Naive thymus-derived CD8-positive, alpha-beta T cell (primary cell): ENCODE measurements at places on chromosomes 5 and 9. TPM values are rescaled to one million over a fixed set of nuclear protein-coding genes. Genes with fewer than 3 reads are reported as not detected.

DNA sequence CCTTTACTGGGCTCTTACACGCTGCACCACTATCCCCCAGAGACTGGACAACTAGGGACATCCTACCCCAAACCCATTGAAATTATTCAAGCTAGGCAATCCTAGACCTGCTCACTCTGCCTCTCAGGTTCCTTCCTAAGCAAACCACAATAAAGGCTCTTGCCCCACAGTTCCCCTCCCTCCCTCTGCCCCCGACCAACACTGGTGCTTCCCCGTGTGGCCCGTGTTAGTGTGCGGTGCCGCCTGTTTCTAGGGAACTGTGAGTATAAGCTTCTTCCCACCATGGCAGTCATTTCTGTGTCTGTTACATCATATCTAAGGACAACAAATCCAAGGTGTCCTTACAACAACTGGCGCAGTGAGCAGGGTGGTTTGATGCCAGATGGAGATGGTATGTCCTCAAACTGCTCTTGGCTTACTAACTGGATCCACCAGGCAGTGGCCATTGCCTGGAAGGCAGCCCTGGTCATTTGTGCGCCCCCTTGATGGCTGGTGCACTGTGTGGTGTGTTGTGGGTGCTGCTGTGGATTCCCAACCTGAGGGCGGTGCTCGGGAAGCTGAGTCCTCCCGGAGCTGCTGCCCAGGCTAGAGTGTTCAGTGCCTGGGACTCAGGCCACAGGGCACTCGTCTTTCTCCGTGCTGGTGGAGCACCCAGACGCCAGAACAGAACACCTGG, 8.4 kb upstream of the MXD3 start:
- no peak for DNase-seq
- H3K36me3 ChIP-seq, result peaks cover 7% of the 10 kb centered on the region
- peaks cover 14% of the 10 kb centered on the region for H3K4me1 ChIP-seq
- H3K27ac ChIP-seq, result peak overlapping the region; percentile 52

GRCh38 chr9:91196103-91196950, 165.4 kb downstream of the AUH start:
- H3K36me3 ChIP-seq, result peaks cover 15% of the 10 kb centered on the region
- H3K4me1 ChIP-seq, result peaks cover 15% of the 10 kb centered on the region
- H3K27me3 ChIP-seq, result no peaks in the 10 kb centered on the region
- H3K27ac ChIP-seq, result no peak overlapping the region
- no peak overlapping the region for H3K4me3 ChIP-seq

DNA sequence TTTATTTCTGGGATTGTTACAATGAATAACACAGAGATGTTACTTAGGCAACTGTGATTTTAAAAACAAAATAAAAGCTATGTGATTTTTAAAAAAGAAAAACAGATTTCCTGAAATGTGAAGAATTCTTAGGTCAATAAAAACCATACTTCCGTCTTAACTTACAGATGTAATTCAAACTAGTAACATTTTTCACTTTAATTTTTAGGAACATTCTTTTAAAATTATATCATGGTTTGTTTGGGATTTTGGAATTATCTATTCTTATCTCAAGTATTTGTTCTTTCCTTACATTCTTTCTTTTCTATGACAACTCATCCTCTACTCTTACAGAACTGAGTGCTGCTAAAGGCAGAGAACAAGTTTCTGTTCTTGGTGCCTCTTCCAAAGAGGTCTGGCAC, 159.5 kb downstream of the RAPGEF6 start:
- H3K27ac ChIP-seq, result no peak overlapping the region
- H3K36me3 ChIP-seq, result peaks cover 29% of the 10 kb centered on the region
- no peaks in the 10 kb centered on the region for H3K27me3 ChIP-seq
- H3K4me1 ChIP-seq, result peaks cover 22% of the 10 kb centered on the region

DNA sequence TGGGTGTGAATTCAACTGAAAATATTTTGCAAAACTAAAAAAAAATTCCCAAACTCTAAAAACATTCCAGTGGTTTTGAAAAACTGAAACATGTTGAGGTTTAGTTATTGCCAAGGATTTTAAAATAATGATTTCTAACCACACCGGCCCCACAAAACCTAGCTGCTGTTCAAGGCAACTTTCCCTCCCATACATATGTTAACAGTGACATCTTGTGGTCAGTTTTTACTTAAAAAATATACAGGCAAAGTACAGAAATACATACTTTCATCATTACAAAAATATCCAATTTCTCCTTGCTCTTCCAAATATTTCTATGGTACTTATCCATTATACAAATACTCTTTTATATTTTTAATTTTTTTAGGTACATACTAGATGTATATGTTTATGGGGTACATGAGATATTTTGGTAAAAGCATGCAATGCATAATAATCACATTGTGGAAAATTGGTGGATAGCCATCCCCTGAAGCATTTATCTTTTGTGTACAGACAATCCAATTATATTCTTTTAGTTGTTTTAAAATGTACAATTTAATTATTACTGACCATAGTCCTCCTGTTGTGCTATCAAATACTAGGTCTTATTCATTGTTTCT, 34.4 kb upstream of the MRPS30 start:
- no peaks in the 10 kb centered on the region for H3K36me3 ChIP-seq
- no peak overlapping the region for H3K27ac ChIP-seq
- no peaks in the 10 kb centered on the region for H3K4me1 ChIP-seq
- peaks cover 10% of the 10 kb centered on the region for H3K27me3 ChIP-seq
- no peak for DNase-seq
- no peak overlapping the region for H3K4me3 ChIP-seq

GRCh38 chr9:116157436-116158138, 4.0 kb downstream of the PAPPA start:
- DNase-seq, result no peak
- peaks cover 83% of the 10 kb centered on the region for H3K27me3 ChIP-seq
- H3K4me3 ChIP-seq, result no peak overlapping the region

DNA sequence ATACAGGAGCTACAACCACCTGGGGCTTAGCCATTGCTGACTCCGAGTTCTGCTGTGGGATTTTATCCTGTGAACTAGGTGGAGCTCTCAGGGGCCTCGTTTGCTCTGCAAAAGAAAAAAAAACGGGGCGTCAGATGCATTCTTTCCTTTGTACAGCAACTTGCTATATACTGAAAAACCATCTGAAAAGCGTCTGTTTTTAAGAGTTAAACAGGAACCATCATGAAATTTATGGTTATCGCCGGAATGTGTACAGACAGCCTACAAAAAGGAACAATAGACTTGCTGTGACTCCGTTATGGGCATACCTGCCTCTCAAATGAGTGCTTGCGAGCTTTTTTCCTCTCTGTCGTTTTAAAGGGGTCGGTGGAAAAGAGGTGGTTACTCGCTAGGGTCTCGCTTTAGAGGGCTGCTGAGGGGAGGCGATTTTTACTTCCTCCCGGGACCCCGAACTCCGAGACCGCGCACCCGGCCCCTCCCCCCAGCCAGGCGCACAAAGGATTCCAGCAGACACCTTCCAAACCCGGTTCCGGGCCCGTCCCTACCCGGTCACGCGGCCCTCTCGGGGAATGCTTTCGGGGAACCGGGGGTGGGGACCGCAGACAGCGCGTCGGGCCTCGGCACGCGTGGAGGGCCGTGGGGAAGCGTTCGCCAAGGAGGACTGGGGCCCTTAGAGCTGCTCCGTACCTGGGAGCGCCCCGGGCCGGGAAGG, 826 bp downstream of the PAIP1 start:
- H3K4me3 ChIP-seq, result peak overlapping the region; percentile 95
- peaks cover 8% of the 10 kb centered on the region for H3K36me3 ChIP-seq
- H3K27me3 ChIP-seq, result peaks cover 3% of the 10 kb centered on the region
- DNase-seq, result no peak

GRCh38 chr9:33795819-33796218, 458 bp downstream of the PRSS3 start:
- DNase-seq, result no peak
- H3K4me1 ChIP-seq, result no peaks in the 10 kb centered on the region
- H3K27me3 ChIP-seq, result peaks cover 34% of the 10 kb centered on the region
- no peaks in the 10 kb centered on the region for H3K36me3 ChIP-seq
- H3K4me3 ChIP-seq, result no peak overlapping the region

SLCO6A1 gene
- not detected for polyA plus RNA-seq

CORO2A gene
- 9.5 TPM for polyA plus RNA-seq

LHX6 gene
- polyA plus RNA-seq, result 0.07 TPM

DDX4 gene
- polyA plus RNA-seq, result not detected

LEAP2 gene
- polyA plus RNA-seq, result 2.1 TPM

IPO11 gene
- polyA plus RNA-seq, result 6.6 TPM

PAEP gene
- polyA plus RNA-seq, result not detected
